ENCODE measurements at places on chromosomes 7 and 10.
A peak's percentile ranks its signal among the peaks of the same experiment; 100 is the strongest.

GRCh38 chr7:75624134-75624832, 114.5 kb downstream of the HIP1 start:
- DNase-seq: peak; percentile 48

- DNase-seq: peak; percentile 79
Observed at GRCh38 chr7:101519324-101520023, 109.6 kb downstream of the MYL10 start.

DNA sequence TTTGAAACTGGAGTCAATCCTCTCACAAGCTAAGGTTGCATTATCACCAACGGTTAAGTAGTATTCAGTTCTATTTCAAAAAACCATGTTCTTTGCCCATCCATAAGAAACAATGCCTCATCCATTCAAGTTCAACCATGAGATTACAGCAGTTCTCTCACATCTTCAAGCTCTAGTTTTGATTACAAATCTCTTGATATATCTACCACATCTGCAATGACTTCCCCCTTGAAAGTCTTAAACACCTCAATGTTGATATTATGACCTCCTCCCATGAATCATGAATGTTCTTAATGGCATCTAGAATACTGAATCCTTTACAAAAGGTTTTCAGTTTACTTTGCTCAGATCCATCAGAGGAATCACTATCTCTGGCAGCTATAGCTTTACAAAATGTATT, 81.8 kb downstream of the JMJD1C start:
- DNase-seq: no peak

DNA sequence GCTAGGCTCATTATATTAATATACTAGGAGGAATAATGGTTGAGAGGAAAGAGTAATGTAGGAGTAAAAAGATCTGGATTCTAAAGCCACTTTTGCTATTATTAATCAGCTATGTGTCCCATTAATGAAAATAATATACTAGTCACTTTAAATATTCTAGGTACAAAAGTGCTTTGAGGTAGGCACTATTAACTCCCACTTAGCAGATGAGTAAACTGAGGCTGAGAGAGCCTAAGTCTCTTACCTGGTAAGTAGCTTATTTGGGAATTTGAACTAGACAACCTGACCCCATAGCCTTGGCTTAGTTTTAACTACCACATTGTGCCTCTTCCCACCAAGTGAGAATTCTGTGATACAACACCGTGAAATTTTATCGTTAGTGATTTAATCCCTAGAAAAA, 6.0 kb downstream of the ARMC10 start:
- DNase-seq: no peak

GRCh38 chr10:48613016-48613415, 8.1 kb upstream of the ARHGAP22 start:
- DNase-seq: no peak

DNA sequence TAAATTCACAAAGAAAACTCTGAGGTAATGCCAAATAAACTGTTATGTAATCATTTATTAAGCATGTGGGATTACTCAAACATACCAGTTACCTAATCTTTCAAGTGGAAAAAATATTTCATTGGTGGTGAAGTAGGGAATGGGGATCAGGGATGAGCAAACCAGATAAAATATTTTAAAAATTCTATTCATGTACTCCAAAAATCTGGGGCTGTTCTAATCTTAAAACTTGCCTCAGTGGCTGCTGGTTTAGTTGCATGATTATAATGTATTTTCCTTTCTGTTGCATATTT, 19.5 kb downstream of the LMOD2 start:
- DNase-seq: no peak

GRCh38 chr7:80907141-80907601, 11.7 kb downstream of the SEMA3C start:
- no peak for DNase-seq

- DNase-seq: no peak
Observed at GRCh38 chr10:42827201-42827600, 44.6 kb downstream of the BMS1 start.

GRCh38 chr10:96482815-96483588, 30.7 kb downstream of the TLL2 start:
- DNase-seq: no peak

DNA sequence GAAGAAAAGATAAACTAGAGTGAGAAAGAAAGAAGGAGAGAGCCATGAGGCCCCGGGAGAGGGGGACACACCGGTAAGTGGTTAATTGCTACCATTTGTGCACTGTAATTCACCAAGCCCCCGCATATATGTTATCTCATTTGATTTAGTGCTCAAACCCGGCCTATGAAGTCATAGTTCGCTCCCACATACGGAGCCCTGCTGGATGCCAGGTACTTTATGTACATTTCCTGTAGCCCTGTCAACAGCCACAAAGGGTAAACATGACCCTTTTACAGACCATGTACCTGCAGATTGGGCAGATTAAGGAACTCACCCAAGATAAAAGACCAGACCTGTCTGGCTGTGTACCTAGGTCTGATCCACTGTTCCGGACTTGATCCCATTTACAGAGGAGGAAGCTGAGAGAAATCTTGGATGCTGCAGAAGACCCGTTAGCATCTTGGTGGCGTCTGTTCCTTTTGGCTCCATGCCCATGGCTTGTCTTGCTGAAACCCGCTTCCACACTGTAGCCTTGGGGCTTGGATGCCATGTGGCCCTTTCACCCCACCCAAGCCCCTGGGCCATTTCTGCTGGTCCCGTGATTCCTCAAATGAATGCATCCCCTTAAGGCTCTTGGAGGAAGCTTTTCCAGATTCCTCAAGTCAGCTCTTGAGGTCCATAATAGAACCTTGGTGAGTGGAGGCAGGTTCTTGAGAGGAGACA, 32.3 kb downstream of the FAM241B start:
- no peak for DNase-seq

DNA sequence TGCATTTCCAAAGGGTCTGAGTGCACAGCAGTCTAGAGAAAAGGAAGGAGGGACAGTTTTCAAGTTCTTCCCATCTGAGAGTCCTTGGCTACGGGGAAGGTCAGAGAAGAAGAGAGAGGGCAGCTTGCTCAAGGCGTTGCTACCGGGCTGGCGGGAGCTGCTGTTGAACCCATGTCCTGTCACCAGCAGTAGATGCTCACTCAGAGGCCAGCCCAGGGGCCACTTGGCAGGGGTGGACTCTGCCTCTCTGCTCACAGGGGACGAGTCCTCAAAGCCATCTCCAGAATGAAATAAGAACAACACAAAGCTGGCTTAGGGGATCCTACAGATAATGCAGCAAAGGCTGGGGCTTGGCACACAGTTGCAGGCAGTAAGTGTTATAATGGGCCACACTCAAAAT, 231.5 kb downstream of the TNS3 start:
- DNase-seq: no peak

DNA sequence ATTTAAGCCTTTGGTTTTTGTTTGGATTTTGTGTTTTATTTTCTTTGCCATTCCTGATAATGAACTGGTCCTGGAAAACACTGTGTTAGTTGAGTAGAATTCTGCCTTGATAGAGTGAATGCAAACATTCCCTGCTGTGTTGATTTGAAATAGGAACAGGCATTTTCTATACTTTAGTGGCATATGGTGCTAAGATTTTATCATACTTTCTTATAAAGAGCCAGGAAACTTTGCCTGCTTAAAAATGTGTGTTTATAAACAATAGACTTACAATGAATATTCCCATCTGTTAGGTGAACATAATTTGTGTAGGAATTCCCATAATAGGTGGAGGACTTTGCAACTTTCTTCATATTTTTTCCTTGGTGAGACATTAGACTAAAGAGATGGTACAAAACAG, 333.3 kb downstream of the SDK1 start:
- DNase-seq: no peak

DNA sequence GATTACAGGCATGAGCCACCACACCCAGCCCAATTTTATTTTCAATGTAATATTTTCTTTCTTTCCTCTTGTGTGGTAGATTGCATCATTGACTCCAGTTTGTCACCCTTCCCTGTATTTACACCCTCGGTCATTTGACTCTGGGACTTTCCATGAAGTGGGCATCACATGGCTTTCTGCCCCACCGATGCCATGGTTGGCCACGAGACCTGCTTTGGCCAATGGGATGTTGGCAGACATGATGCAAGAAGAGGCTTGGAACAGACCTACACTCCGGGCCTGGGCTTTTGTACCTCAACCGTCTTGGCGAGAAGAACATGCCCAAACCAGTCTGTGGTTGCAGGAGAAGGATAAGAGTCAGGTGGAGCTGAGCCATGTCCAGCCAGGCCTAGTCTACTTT, 38.8 kb upstream of the CACUL1 start:
- DNase-seq: no peak

GRCh38 chr10:37684765-37685164, 172.6 kb downstream of the ZNF248 start:
- no peak for DNase-seq

GRCh38 chr7:45363669-45364068, 206.1 kb downstream of the RAMP3 start:
- DNase-seq: no peak

GRCh38 chr10:103535595-103535994, 42.1 kb downstream of the NEURL1 start:
- no peak for DNase-seq

DNA sequence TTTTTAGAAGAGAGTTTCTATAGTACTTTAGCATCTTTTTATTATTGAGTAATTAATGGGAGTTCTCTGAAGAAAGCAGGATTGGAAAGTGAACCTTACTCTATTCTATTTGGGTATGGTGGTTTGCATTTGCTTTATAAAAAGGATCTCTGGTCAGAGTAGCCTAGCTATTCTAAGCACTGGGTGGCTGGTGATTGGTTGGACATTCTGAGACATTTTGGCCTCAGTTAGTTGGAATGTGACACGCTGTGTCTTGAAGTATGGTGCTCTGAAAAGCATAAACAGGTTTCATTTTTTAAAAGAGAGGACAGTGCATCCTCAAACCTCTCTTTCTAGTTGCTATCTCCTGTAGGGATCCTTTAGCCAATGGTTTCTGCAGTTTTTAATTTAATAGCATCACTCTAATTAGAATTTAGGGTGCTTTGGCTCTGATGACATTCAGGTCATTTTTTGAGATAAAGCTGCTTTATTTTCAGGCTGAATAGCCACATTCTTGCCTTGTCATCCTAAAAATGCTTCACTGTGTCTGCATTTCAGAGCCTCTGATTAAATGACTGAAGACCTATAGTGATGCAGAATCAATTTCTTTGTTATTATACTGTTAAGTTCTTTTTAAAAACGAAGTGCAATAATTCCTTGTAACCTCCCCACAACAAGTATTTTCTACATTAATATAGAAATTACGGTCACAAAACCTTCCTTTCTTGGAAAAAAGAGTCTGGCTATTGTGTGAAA, 20.6 kb downstream of the TMEM178B start:
- DNase-seq: no peak

- DNase-seq: no peak
Observed at GRCh38 chr10:108653531-108653930, 1269.8 kb downstream of the XPNPEP1 start.

DNA sequence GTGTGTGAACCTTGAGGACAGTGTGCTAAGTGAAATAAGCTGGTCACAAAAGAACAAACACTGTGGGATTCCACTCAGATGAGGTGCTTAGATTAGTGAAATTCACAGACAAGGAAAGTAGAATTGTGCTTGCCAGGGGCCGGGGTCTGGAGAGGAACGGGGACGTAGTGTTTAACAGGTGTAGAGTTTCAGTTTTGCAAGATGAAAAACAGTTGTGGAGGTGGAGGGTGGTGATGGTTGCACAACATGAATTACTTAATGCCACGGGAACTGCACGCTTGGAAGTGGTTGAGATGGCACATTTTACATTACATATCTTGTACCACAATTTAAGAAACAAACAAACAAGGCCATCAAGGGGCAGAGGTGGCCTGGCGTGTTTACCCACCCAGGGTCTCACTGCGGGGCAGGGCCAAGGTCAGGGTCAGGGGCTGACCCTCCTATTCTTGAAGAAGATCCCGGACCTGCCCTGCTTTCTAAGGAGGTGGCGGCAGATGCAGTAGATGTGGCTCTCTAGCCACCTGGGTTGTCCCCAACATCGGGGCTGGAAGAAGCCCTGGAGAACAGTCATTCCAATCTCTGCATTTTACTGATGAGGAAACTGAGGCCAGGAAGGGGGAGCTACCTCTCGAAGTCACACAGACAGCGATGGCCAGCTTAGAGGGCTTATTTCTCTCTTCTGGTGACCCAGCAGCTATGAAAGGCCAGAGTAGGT, 91.5 kb upstream of the LRRC4 start:
- no peak for DNase-seq

GRCh38 chr7:28520074-28521015, 108.0 kb downstream of the CREB5 start:
- no peak for DNase-seq

- peak; percentile 47 for DNase-seq
Observed at GRCh38 chr7:5694912-5695726, 86.3 kb downstream of the RNF216 start.

GRCh38 chr7:130476297-130477150, 15.4 kb upstream of the MEST start:
- DNase-seq: no peak

- peak; percentile 46 for DNase-seq
Observed at GRCh38 chr10:48614481-48615390, 9.9 kb upstream of the ARHGAP22 start.

- DNase-seq: no peak
Observed at GRCh38 chr10:18099415-18099814, 40.8 kb upstream of the CACNB2 start.

GRCh38 chr7:116553168-116553964, 28.5 kb downstream of the CAV1 start:
- DNase-seq: no peak

GRCh38 chr10:102628451-102628911, 15.8 kb upstream of the TRIM8 start:
- DNase-seq: no peak

DNA sequence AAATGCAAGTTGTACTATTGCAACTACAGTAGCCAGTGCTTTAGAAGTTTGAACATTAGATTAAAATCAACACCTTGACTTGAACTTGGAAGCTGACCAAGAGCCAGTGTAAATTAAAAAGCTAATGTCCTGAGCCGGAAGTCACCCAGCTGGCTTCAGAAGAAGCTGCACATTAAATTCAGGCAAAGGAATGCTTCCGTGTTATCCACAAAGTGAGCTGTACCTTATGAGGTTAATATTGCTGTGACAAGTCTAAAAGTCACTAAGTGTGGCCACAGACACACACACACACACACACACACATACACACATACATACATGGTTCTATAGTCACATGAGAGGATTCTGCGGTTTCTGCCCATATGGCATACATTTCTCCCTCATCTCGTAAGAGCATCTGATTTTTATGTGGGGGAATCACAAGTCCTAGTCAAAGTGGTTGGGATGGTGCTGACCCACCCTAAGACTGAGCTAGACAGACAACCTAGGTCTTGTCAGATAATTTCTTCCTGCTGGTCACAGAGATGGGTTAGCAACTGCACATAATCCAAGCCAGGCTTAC, 612.9 kb downstream of the SORCS1 start:
- DNase-seq: no peak

DNA sequence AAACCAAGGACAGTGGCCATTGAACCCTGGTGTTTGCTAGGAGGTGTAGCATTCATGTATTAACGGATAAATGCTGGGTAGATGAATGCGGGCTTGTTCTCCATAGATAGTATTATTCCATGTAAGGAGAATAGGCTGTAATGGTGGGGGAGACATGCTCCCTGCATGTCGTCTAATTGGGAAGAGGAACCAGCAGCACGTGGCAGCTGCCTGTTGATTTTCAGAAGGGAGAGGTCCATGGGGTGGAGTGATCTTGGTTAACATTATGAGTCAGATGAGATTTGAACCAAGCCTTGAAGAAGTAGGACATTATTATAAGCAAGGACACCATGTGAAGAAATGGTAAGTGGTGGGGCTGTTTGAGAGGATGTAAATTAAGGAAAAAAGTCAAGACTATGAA, 112.5 kb downstream of the WNT2 start:
- no peak for DNase-seq

GRCh38 chr10:33087922-33088321, 129.9 kb upstream of the ITGB1 start:
- no peak for DNase-seq

- no peak for DNase-seq
Observed at GRCh38 chr10:117610321-117610720, 67.8 kb downstream of the EMX2 start.
